Stimulated activated CD4-positive, alpha-beta T cell treated with anti-CD3 and anti-CD28 coated beads, TNF-alpha, amount 100 ng/mL, for 4 hours (primary cell): ENCODE measurements at places on chromosomes 12 and 14.

DNA sequence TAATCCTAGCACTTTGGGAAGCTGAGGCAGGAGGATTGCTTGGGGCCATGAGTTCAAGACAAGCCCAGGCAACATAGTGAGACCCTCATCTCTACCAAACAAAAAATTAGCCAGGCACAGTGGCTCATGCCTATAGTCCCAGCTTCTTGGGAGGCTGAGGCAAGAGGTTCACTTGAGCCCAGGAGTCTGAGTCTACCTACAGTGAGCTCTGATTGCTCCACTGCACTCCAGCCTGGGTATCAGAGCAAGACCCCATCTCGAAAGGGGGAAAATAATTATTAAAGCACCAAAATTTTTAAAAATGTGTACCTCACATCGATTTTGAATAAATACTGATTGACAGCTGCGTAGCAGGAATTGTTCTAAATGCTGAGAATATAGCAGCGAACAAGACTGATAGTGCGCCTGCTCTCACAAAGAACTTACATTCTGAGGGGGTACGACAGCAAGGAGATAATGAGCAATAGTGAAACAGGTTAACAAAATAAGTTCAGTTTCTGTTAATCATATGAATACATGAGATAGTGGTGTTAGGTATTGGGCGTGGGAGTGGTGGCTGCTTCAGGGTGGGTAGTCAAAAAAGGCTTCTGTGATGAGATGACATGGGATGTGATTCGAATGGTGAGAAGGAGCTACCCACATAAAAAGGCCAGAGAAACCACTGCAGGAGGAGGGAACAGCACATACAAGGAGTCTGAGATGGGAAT is 19.6 kb downstream of the HCFC2 start:
- DNase-seq: no peak

GRCh38 chr14:36161776-36162175 is 14.7 kb downstream of the PTCSC3 start:
- DNase-seq: no peak

DNA sequence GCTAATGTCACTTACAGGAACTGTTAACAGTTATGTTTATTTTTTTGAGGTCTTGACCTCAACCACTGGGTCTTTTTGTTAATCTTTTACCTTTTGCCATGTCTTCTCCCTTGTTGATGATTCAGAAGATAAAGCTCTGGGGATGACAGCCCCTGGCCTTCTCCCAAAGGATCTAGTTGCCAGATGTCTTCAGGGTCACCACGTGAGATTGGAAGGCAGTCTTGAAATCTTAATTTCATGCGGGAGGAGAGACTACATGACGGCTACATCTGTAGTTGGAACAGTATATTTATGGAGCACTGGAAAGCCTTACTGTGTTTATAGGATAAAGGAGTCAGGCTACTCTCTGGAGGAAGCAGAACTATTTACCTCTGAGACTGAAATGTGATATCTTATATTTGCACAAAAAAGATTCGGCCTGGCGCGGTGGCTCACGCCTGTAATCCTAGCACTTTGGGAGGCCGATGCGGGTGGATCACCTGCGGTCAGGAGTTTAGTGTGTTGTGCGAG is 5.6 kb downstream of the MLEC start:
- DNase-seq: no peak

DNA sequence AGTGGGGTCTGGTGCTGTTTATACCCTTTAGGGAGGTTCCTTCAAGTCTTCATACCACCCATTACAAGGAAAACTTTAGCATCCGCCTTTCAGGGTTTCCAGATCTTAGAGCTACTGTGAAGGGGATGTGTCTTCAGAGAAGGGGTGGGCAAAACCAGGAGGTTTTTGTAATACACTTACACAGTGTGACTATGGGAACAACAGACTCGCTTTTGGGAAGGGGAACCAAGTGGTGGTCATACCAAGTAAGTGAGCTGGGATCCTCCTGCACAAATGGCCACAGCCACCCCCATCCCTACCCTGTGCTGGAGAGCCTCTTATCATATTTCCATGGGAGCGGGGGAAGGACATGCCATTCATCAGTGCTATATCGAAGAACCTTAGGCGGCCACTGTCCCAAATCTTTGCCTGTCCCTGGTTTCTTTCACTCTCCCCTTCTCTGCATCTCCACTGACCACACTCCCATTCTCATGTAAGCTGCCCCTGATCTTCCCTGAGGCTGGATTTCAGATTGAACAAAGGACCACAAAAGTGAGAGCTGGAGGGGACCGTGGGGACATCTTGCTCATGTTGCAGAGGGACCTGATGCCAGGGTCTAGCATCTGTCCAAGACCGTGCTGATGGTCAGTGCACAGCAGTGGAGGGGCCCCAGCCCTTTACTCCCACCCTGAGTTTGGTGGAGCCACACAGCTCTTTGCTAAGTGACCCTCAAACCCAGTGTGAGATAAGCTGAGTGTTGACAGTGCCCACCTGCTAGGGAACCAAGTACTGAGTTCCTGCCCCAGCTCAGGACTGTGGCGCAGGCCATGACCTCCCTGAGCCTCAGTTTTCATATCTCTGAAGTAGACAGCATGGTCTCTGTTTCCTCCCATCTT is 51.4 kb downstream of the DAD1 start:
- DNase-seq: no peak

GRCh38 chr14:24042746-24043145 is 9.1 kb upstream of the CARMIL3 start:
- DNase-seq: no peak

DNA sequence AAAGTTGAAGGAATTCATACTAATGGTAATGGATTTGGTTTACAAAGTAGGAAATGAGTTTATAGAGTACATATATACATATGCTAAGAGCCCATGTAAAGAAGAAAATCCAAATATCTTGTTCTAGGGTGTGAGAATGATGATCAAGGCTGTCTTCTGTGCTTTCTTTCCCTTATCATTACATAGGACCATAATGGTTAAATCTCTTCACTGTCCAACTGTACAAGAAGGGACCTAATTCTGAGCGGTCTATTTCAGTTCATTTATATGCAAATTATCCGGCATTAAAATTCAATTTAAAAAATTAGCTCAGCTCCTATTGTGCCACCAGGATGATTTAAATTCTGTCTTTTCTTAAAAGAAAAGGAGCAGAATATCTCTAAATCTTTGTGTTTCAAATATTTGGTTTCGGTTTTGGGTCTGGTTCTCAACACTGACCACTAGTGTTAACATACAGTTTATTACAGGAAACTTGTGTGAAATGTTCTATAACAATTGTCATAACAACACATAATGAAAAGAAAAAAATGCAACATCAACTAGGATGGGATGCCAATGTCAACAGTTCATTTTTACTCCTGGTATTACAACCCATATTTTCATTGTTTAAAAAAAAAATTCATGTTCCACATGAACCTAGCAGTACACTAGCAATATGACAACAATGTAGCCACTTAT is 16.8 kb downstream of the OR4K1 start:
- DNase-seq: no peak

- DNase-seq: no peak
These were observed 678 bp downstream of the INF2 start for GRCh38 chr14:104689881-104690711.

GRCh38 chr12:120361506-120362208 is 7.3 kb downstream of the MSI1 start:
- no peak for DNase-seq

DNA sequence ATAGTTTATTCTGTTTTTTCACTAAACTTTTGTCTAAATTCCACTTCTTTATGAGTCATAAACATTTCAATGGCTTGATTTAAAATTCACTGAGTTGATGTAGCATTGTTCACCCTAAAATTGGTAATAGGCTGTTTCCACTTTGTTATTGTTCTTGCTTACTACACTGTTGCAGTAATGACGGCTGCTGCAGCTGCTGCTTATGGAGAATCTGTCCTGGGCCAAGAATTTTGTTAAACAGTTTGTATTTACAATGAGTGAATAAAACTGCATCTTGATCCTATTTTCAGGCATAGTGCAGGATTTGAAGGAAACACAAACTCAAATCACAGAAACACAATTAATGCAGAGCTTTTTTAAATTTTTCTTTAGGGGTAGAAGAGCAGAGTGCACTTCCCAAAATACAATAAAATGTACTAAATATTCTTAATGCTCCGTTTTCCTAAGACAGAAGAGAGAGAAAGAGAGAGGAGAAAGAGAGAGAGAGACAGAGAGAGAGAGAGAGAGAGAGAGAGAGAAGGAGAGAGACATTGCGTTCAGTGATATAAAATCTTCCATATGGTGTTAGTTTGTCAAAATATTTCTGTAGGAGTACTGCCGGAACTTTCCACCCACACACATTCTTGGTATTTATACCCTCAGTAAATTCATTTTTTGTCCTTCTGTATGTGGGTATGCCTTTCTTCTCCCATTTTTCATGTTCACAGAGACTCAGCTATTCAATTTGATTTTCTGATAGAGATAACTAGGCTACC is 266.4 kb downstream of the LRFN5 start:
- no peak for DNase-seq
